Inflammatory macrophage treated with lipopolysaccharide for 4 hours (primary cell): ENCODE measurements at places on chromosomes 3 and 15.

DNA sequence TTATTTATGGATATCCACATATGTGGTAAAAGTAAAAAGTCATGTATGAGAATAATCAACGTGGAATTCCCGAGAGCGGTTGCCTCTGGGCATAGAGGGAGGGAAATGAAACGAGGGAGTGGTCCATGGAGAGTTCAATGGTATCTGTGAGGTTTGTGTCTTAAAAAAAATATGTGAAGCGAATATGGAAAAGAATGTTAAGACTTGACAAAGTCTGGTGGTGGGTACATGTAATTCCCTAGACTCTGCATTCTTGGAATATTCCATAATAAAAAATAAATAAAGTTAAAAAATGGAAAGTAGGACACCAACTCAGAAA is 28.4 kb downstream of the FAM43A start:
- DNase-seq = no peak

DNA sequence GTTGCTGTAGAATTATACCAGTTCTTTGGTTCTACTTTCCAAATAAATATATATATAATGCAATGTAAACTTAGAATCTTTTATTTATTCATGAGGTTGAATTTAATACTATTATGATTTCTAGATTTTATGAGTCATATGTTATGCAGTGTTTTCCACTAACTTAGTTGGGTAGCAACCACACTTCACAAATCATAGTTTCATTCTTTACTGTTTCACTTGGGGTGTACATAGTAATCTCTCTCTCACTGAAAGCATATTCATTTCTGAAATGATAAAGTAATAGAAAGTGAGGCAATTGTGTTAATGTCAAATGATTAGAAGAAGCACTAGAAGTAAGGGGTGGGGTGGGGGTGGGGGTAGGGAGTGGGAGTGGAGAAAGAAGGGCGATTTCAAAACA is 52.6 kb downstream of the IQCH start:
- DNase-seq = no peak

DNA sequence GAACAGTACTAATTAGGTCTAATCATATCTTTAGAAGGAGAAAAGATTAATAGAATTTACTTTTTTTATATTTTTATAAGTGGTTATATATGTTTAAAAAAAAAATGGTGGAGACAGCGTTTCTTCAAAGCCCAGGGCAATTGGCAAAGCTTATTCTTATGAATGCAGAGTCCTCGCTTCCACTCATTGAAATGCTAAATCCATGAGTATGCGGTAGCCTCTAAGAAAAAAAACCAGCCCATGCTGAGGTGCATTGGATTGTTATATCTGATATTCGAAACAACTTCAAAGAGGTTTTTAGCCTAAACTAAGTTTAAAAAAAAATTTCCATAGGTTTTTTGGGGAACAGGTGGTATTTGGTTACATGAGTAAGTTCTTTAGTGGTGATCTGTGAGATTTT is 142.8 kb downstream of the GOLIM4 start:
- no peak for DNase-seq

DNA sequence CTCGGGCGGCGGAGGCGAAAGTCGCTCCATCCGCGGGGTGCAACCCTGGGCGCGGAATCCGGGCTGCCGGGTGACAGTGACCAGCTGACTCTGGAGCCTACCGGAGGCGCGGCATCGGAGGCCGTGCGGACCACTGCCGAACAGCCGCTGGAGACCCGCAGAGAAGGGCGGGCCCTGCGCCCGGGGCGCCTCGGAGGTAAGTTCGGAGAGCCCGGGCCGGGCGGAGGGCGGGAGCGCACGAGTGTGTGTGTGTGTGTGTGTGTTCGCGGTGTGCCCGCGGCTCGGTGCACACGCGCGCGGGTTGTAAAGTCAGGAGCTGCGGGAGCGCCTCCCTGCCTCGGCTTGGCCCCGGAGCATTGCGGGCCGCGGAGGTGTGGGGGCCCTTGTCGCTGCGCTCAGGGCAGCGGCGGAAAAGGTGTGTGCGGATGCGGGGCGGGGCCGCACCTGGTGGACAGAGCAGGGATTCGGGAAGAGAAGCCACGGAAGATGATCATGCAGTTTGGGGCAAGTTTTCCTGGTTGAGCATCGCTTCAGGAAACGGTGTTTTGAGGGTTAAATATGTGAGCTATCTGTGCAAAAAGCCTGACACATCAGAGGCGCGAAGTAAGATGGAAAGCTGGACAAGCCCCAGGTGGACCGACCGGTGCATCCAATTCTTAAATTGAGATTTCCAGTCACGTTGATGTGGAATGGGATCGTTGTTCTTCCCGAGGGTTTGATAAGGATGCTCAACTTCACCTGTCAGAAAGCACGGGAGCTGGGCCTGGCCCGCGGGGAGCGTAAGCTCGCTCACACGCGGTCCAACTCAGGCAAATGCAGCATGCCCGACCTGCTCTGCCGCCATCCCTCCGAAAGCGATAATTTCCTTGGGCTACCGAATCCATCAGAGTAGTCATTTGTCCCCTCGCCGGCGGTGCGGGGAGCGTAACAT is 474 bp downstream of the MINAR1 start:
- no peak for DNase-seq

- DNase-seq = no peak
Observed at GRCh38 chr15:75775296-75776064, 62.8 kb upstream of the CSPG4 start.

DNA sequence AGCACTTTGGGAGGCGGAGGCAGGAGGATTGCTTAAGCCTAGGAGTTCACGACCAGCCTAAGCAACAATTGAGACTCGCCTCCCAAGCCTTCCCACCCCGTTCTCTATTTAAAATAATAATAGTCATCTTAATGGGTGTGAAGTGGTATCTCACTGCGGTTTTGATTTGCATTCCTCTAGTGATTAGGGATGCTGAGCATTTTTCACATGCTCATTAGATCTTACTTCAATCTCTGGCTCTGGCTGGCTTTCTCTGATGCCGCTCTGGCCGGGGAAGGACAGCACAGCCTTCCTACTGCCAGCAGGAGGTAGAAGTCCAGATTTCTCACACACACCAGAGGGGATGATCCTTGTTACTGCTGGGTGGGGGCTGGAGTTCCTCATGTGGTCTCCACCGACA is 7.4 kb upstream of the EIF4A2 start:
- no peak for DNase-seq

DNA sequence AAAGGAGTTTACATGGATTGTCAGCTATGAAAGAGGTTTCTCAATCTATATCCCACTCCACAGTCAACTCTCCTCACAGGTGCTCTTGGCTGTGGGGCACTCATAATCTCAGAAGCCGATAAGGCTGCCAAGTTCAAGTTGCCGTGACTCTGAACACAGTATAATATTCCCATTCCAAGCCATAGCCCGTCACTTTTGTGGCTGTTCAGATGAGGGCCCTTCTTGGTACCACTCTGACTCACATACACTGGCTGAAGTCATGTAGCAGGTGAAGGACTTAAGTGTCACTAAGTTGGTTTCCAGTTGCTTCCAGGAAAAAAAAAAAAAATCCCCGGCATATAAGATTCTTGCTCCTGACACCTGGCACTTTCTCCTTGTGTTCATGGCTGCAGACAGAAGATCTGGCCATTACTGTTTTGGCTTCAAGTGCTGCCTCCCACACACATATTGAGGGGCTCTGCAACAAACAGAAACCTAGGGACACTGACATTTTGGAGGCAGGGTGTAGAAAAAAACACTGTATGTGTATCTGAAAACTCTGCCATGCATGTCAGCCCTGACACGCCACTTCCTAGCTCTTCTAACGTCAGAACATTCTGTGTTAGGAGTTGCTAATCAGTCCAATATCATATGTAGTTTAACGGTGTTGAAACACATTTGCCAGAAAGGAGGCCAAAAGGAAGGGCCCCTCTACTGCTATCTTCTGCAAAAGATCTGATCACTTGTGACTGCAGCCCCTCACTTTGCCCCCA is 170.2 kb upstream of the ICE2 start:
- no peak for DNase-seq

- DNase-seq = no peak
Observed at GRCh38 chr15:60782316-60782715, 303.4 kb upstream of the ICE2 start.

GRCh38 chr3:120160050-120160449 is 65.8 kb upstream of the GSK3B start:
- DNase-seq = peak; percentile 48

GRCh38 chr3:131388490-131388799 is 6.9 kb downstream of the NUDT16 start:
- DNase-seq = no peak

DNA sequence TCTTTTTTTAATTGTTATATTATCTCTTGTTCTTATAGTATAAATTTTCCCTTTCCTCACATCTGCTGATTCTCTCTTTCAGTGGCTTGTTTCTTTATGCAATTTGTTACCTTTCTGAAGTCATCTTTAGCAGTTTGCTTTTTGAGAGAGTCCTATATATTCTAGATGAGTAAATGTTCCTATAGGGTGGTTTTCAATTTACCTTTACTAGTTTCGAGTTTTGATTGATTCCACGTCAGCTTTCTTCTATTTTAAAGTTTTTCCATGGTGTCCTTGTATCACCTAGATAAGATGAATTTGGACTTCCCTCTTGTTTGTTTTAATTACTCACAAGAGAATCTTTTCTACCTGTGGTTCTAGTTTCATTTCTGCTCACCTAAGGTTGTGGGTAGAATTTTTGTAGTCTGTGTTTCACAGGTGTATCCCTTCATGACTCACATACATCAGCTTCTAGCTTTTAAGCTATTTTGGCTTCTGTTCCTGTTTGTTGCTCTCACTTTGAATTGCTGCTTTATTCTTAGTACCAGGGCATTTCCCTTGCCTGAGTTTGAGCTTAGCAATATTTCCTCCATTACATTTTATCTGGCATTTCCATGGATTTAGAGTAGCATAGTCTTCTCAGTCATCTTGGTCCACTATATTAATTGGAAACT is 6.4 kb downstream of the TEX9 start:
- DNase-seq = no peak

- DNase-seq = peak; percentile 20
Observed at GRCh38 chr3:64022451-64023186, 675 bp downstream of the PSMD6 start.

DNA sequence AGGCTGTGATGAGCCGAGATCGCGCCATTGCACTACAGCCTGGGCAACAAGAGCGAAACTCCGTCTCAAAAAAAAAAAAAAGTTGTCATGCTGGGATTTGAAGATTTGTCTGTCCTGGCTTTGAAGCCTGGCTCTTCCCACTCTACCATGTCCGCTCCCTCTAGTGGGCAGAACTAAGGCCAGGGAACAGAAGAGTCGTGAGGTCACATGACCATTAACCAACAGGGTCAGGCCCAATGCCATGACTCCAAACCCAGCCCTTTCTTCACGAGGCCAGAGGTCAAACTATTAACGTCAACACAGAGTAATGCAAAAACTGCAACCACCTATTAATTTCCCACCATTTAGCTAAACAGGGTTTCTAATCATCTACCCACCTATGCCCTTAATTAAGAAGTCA is 212.1 kb downstream of the ADAMTS17 start:
- DNase-seq = no peak

DNA sequence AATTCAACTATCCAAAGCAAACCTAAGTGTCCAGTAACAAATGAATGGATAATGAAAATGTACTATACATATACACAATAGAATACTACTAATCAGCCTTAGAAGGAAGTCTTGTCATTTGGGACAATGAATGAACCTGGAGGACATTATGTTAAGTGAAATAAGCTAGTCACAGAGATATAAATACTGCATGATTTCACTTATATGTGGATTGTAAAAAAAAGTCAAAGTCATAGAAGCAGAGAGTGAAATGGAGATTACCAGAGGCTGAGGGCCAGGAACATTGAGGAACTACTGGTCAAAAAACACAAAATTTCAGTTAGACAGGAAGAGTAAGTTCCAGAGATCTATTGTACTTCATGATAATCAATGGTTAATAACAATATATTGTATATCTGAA is 33.6 kb downstream of the MYO5A start:
- DNase-seq = no peak

DNA sequence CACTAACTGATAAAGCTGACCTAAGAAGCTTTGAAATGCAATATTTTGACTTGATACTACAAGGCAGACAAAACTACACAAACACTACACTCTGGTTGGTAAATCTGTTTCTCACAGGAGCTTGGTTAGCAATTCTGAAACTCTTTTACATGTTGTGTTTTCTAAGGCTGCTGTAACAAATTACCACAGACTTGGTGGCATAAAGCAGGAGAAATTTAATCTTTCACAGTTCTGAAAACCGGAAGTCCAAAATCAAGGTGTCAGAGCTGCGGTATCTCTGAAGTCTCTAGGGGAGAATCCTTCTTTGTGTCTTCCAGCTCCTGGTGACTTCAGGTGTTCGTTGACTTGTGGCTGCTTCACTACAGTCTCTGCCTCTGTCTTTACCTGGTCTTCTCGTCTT is 12.9 kb upstream of the PFN2 start:
- DNase-seq = no peak

DNA sequence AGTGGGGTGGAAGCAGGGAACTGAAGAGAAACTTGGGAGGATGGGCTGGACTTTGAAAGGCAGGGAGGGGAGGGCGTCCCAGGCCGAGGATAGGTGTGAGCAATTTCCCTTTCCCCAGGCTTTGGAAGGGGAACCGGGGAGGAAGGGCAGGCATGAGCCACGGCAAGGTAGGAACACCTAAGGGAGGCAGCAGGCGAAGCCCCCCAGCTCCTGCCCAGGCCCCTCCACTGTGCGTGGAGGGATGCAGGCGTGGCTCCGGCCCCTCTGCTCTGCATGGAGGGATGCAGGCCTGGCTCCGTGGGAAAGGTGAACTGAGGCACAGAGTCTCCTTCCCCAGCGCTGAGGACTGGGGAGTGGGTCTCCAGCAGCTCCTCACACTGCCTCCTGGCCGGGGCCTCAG is 236.4 kb downstream of the XXYLT1 start:
- no peak for DNase-seq

DNA sequence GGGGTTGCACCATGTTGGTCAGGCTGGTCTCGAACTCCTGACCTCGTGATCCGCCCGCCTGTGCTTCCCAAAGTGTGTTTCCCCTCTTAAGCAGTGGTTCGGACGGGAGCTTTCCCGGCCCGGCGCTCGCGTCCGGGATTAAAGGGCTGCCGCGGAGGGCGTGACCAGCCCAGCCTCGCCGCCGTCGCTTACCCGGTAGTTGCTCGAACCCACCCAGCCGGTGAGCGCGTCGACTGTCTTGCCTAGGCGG is 513 bp downstream of the CLASP2 start:
- DNase-seq = peak; percentile 74

- no peak for DNase-seq
Observed at GRCh38 chr3:15591242-15591641, 10.1 kb downstream of the HACL1 start.

DNA sequence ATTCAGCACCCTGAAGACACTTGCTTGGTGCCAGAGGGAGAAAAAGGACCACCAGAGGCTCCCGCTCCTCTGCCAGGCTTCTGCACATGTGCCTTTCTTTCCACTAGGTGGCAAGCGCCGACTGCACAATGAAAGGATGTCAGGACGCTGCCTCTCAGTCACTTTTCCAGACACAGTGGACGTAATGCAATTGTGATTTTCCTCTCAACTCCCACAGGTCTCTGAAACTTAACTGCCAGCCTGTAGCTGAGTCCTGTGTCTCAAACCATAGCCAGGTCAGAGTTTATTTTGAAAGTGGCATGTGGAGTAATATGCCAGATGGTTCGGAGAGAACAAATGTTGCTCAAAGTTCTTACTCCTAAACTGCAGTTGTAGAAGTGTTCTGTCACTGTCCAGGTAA is 162.9 kb downstream of the ITPR1 start:
- no peak for DNase-seq
